ENCODE measurements at places on chromosomes 7 and 10.

- DNase-seq: no peak
Measured at GRCh38 chr7:12239806-12240205, 28.7 kb downstream of the TMEM106B start.

DNA sequence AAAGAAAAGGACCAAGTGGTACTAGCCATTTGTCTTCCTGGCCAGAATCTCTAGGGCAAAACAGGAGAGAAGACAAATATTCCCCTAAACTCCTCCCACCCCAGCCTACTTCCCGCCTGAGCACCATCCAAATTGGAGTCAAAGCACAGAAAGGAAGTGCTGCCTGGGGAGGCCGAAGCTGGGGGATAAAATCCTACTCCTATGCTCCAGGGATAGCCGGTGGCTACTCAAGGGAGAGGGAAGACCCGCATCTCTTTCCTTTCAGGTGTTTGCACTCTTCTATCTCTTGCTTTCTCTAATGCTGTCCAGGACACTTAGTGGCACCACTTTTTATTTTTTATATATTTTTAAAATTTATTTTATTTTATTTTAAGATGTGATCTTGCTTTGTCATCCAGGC, 7.1 kb upstream of the DUSP5 start:
- DNase-seq: no peak

GRCh38 chr7:46607176-46607575, 686.1 kb upstream of the IGFBP3 start:
- no peak for DNase-seq

- DNase-seq: no peak
Measured at GRCh38 chr7:88185650-88186049, 34.2 kb downstream of the SRI start.

- no peak for DNase-seq
Measured at GRCh38 chr10:99532687-99533495, at the start of gene NKX2-3. TSS of gene NKX2-3 (plus strand) at chr10:99532942. CDS start at chr10:99533132, 190 bp downstream.

DNA sequence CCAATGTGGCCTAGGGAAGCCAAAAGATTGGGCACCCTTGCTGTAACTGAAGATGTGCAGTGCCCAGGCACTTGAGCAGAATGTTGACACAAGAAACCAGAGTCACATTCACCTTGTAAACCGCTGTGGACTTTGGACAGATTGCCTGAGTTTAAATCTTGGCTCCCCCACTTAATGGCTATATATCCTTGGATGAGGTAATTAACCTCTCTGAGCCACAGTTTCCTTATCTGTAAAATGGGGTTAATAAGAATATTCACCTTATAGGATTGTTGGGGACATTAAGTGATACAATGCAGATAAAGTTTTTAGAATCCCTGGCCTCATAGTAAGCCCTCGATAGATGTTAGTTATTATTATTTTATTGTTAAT, 331.0 kb downstream of the LRMDA start:
- no peak for DNase-seq

DNA sequence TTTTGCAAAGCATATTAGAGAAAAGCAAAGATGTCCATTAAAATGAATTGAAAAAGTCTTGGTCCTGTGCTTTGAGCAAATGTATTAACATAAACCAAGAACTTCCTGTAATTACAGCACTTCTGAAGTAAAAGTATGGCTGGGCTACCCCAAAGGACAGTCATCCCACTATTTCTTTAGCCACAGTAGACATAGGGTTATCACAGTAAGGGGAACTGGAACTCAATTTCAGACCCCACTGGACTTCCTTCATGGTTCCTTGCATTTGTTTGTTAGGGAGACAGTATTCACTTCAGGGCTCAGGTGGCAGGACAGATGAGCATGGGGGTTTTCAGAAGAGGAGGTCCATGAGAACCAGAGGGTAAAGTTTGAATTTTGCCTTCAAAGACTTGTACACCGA, 203.1 kb upstream of the PDE1C start:
- DNase-seq: no peak

All from activated CD8-positive, alpha-beta memory T cell treated with anti-CD3 and anti-CD28 coated beads for 48 hours (primary cell).